ENCODE measurements at places on chromosomes 11 and 22. TPM values are rescaled to one million over a fixed set of nuclear protein-coding genes. Genes with fewer than 3 reads are reported as not detected.

Gene UCP3
- 7.6 TPM for total RNA-seq

Gene ESAM
- 0.54 TPM for total RNA-seq

Gene VWCE
- total RNA-seq = 27.3 TPM

Gene SLC36A4
- 33.1 TPM for total RNA-seq

Gene TBX10
- total RNA-seq = not detected

Gene KDM4D
- total RNA-seq = 1.3 TPM

Gene OR5A1
- not detected for total RNA-seq

Gene DNAJC24
- 20.6 TPM for total RNA-seq

Gene CST6
- not detected for total RNA-seq

Gene KDM4E
- total RNA-seq = 1.1 TPM

Gene TCN2
- 4.1 TPM for total RNA-seq

DNA sequence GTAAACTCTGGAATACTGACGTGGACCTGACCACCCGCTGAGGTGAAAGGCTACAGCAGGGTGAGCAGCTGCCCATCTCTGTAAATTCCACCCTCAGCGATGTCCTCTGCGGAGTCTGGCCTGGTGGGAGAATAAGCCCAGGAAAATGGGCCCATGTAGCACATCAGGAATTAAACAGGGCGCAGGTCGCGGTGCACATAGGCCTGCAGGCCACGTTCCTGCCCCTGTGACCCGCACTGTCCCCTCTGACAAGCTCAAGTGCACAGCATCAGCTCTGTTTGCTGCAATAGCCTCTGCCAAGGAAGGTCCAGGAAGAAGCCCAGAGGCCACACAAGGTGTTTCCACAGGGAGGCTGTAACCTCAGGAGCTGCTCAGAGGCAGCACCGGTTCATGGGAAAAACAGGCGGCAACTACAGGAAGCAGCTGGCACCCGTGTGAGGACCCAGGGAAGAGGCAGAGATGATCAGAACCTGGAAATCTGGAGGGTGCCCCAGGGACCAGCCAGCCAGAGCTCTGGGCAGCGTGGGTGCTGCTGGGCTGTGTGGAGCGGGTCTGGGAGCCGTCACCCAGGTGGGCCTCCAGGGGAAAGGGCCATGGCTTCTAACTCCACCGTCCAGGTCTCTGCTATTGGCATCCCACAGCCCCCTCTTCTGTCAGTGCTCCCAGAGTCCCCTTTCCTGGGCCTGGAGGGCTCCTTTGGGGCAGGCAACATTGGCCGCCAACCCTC is 808 bp upstream of the IFITM2 start:
- no peak overlapping the region for H3K27ac ChIP-seq
- no peak for DNase-seq
- H3K4me1 ChIP-seq = peaks cover 14% of the 10 kb centered on the region
- no peak overlapping the region for H3K4me3 ChIP-seq
- H3K27me3 ChIP-seq = peaks cover 10% of the 10 kb centered on the region

- H3K27ac ChIP-seq = no peak overlapping the region
- H3K4me3 ChIP-seq = no peak overlapping the region
- no peaks in the 10 kb centered on the region for H3K36me3 ChIP-seq
Measured at GRCh38 chr11:80846442-80846841, 1405.6 kb upstream of the TENM4 start.

GRCh38 chr11:1522081-1522424 is 35.5 kb upstream of the MOB2 start:
- peaks cover 5% of the 10 kb centered on the region for H3K27me3 ChIP-seq
- H3K27ac ChIP-seq = no peak overlapping the region
- DNase-seq = no peak
- peaks cover 50% of the 10 kb centered on the region for H3K4me1 ChIP-seq
- no peaks in the 10 kb centered on the region for H3K36me3 ChIP-seq

GRCh38 chr11:39668640-39669039 is 1790.8 kb downstream of the LRRC4C start:
- peaks cover 4% of the 10 kb centered on the region for H3K27me3 ChIP-seq
- no peaks in the 10 kb centered on the region for H3K4me1 ChIP-seq
- no peak overlapping the region for H3K27ac ChIP-seq
- no peaks in the 10 kb centered on the region for H3K36me3 ChIP-seq
- no peak overlapping the region for H3K4me3 ChIP-seq

- H3K4me1 ChIP-seq = peaks cover 27% of the 10 kb centered on the region
- no peaks in the 10 kb centered on the region for H3K36me3 ChIP-seq
- H3K27ac ChIP-seq = no peak overlapping the region
- peak; percentile 84 for DNase-seq
- H3K4me3 ChIP-seq = peak overlapping the region; percentile 64
Measured at GRCh38 chr11:46352063-46352841, 5.0 kb downstream of the DGKZ start.

- H3K27ac ChIP-seq = no peak overlapping the region
- no peak for DNase-seq
- peaks cover 7% of the 10 kb centered on the region for H3K36me3 ChIP-seq
- H3K4me1 ChIP-seq = peaks cover 29% of the 10 kb centered on the region
- peak overlapping the region; percentile 49 for H3K4me3 ChIP-seq
Measured at GRCh38 chr11:115715251-115715770, 211.1 kb upstream of the CADM1 start.

- no peak overlapping the region for H3K4me3 ChIP-seq
- no peaks in the 10 kb centered on the region for H3K36me3 ChIP-seq
- no peaks in the 10 kb centered on the region for H3K27me3 ChIP-seq
- no peak overlapping the region for H3K27ac ChIP-seq
- no peaks in the 10 kb centered on the region for H3K4me1 ChIP-seq
Measured at GRCh38 chr11:3890806-3891205, 35.3 kb downstream of the STIM1 start.

DNA sequence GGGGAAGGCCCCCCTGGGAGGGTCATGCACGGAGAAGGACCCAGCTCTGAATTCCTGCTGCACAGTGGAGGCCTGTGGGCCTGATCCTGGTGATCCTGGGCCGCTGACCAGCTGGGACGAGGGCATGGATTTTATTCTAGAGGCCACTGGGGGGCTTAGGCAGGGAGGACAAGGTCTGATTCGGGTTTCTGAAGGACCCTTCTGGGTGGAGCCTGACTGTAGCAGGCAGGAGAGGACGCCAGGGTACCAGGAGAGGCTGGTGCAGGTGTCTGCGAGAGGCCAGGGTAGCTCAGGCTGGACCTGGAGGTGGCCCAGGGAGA is 31.3 kb downstream of the MPPED1 start:
- DNase-seq = no peak
- no peaks in the 10 kb centered on the region for H3K36me3 ChIP-seq
- no peak overlapping the region for H3K4me3 ChIP-seq
- peaks cover 17% of the 10 kb centered on the region for H3K27me3 ChIP-seq
- H3K27ac ChIP-seq = no peak overlapping the region

DNA sequence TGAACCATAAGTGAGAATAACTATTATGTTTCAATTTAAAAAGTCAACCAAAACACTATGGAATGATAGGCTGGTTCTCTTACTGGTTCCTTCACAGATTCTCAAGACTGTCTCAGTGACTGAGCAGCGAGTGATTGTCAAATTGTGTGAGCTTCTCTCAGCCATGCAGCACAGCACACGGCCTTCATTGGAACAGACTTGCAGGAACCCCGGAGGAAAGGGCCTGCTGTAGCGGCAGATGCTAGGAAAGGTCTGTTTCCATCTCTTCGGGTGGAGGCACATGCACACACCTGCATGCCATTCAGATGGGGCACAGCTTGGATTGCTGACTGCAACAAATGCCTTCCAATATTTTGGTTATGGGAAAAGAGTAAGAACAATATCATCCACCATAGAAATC is 741.8 kb downstream of the OPCML start:
- H3K4me3 ChIP-seq = no peak overlapping the region
- H3K27ac ChIP-seq = no peak overlapping the region

DNA sequence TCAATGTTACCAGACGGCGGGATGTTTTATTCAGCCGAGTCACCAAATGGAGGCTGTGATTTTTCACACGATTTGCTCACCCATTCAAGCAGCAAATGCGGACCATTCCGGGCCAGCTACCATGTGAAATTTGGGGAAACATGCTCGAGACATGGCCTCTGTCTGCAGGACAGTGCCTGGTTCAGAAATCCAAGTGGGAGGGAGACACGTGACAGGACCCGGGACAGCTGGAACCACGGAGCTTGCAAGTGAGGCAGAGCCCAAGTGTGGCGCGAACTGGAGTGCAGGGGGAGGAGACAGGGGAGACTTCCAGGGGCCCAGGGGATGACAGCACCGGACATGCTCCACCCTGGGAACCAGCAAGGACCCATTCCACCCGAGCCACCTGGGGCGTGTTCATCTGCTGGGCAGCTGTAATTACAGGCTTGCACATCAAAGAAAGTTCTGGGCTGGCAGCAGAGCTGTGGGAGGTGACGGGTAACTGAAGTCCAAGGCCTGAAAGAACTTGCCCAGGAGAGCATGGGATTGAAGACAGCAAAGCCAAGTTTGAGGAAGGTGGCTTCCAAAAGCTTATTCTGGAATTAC is 16.5 kb downstream of the CERK start:
- no peak overlapping the region for H3K27ac ChIP-seq
- peaks cover 32% of the 10 kb centered on the region for H3K4me1 ChIP-seq
- no peak for DNase-seq
- H3K27me3 ChIP-seq = peaks cover 2% of the 10 kb centered on the region
- peaks cover 9% of the 10 kb centered on the region for H3K36me3 ChIP-seq
- no peak overlapping the region for H3K4me3 ChIP-seq

- H3K4me3 ChIP-seq = peak overlapping the region; percentile 63
- H3K27ac ChIP-seq = no peak overlapping the region
Measured at GRCh38 chr11:68017980-68018729, 8.0 kb downstream of the ALDH3B1 start.

- H3K4me3 ChIP-seq = no peak overlapping the region
- H3K36me3 ChIP-seq = no peaks in the 10 kb centered on the region
- DNase-seq = no peak
- no peaks in the 10 kb centered on the region for H3K27me3 ChIP-seq
- peaks cover 2% of the 10 kb centered on the region for H3K4me1 ChIP-seq
Measured at GRCh38 chr11:10318527-10318802, 13.6 kb downstream of the ADM start.

DNA sequence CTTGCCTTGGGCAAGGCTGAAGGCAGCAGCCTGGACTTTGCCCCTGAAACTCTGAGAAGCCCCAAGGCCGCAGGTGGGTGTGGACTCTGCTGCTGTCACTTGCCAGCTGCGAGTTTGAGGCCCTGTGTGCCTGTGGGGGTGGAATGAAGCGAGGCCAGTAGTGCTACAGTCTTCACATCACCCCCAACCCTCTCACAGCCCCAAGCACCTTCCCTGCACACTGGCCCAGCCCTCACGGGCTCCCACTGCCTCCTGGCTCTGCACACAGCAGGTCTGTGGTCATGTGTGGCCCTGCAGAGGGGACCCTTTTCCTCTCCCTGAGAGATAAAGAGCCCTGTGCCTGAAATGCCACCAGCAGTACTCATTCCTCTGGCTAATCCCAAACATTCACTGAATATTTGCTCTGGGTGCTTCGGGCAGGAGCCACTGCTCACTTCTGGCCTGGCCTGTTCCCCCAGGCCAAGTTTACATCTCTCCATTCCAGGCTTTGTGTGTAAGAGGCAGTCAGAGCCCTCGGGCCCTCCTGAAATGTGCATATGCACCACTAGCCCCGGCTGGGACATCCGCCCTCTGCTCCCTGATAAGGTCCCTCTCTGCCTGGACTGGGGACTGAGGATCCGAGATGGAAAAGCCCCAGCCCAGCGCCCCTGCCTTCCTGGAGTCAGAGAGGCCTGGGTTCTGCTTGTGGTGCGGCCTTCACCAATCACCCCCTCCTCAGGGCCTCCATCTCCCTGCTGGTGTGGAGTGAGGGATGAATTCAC is 17.7 kb downstream of the MGAT3 start:
- H3K36me3 ChIP-seq = no peaks in the 10 kb centered on the region
- no peak for DNase-seq
- H3K27me3 ChIP-seq = peaks cover under 1% of the 10 kb centered on the region
- no peak overlapping the region for H3K4me3 ChIP-seq

DNA sequence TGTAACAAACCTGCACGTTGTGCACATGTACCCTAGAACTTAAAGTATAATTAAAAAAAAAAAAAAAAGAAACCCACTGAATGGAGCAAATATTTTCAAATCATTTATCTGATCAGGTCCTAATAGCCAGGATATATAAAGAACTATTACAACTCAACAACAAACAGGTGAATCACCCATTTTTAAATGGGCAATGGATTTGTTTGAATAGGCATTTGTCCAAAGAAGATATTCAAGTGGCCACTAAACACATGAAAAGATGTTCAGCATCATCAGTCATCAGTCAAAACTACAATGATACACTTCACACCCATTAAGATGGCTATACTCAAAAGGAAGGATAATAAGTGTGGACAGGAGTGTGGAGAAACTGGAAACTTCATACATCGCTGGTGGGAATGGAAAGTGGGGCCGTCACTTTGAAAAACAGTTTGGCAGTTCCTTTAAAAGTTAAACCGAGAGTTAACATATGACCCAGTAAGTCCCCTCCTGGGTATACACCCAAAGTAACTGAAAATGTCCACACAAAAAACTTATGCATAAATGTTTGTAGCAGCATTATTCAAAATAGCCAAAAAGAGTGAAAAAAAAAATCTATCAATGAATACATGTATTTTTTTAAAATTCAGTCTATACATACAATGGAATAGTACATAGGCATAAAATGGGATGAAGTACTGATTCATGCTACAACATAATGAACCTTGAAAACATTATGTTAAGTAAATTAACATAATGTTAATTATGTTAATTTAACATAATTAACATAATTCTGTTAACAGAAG is 53.1 kb downstream of the ARRB1 start:
- H3K36me3 ChIP-seq = no peaks in the 10 kb centered on the region
- peaks cover 3% of the 10 kb centered on the region for H3K4me1 ChIP-seq
- no peak for DNase-seq

GRCh38 chr11:64334764-64335735 is 5.0 kb upstream of the CCDC88B start:
- DNase-seq = peak; percentile 87
- H3K27me3 ChIP-seq = peaks cover 14% of the 10 kb centered on the region
- peak overlapping the region; percentile 97 for H3K27ac ChIP-seq
- H3K4me1 ChIP-seq = peaks cover 27% of the 10 kb centered on the region
- H3K4me3 ChIP-seq = peak overlapping the region; percentile 82

DNA sequence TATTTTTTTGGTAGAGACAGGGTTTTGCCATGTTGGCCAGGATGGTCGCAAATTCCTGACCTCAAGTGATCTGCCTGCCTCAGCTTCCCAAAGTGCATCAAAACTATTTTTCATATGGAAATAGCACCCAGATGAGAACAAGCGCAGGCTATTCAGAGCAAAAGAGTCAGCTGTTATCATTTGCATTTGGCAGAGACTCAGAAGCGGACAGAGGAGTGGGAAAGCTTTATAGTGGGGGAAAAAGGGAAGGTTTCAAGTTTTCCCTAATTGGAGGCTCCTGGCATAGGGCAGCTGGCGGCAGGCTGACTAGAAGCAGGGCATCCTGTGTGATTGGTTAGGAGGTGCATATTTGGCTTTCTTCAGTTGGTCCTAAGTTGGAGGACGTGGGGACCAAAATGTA is 20.2 kb downstream of the ATG13 start:
- H3K27ac ChIP-seq = no peak overlapping the region
- no peak overlapping the region for H3K4me3 ChIP-seq
- H3K27me3 ChIP-seq = peaks cover 2% of the 10 kb centered on the region
- no peaks in the 10 kb centered on the region for H3K36me3 ChIP-seq

DNA sequence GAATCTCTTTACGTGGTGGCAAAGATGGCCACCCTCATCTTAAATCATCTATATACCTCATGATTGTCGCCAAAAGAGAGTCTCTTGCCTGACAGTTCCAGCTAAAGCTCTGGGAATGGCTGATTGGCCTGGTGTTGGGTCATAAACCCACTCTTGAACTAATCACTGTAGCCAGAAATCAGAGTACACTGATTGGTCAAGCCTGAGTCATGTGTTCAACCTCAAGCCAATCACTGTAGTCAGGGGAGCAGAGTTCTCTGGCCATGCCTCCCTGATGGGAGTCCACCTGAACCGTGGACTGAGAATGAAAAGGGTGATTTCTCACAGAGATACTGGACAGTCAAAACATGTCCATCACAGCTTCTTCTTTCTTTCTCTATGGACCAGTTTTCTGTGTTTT is 45.8 kb downstream of the RCN1 start:
- H3K4me3 ChIP-seq = no peak overlapping the region
- no peaks in the 10 kb centered on the region for H3K27me3 ChIP-seq
- no peak overlapping the region for H3K27ac ChIP-seq
- H3K36me3 ChIP-seq = no peaks in the 10 kb centered on the region
- DNase-seq = no peak
